ENCODE measurements at places on chromosomes 3 and 15.

- DNase-seq = no peak
Observed at GRCh38 chr15:75725006-75725718, 12.5 kb upstream of the CSPG4 start.

DNA sequence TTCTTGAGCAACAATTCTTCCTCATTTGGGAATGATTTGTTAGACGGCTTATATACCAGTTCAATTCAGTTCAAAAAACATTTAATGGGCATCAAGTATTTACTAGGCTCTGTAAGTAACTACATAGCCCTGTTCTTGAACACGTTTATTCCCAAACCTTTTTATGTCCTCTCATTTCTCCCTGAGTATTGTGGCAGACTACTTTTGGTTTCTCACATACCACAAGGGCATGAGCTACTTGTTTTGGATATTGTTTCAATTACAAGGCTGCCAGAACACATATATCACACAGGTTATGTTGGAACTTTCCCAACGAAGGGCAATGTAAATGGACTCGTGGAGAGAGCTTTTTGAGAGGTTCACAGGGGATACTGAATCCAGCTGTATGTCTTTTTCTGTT, 363.8 kb upstream of the NAALADL2 start:
- DNase-seq = no peak

GRCh38 chr3:196096382-196096953, 14.6 kb upstream of the TFRC start:
- DNase-seq = no peak

DNA sequence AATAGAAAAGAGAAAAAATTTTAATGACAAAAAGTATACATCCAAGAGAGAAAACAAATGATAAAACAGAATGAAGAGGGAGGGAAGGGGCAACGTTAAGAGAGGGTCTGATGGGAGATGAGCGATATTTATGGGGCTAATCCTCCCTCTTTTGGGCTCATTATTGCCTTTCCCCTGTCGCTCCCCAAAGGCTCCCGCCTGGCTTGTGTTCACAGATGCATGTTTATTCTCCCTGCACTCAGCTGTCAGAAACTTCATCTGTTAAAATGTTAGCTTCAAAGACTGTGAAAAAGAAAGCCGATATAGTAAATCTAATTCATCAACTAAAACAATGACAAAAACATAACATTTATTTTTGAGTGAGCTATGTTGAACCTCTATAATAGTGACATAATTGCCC, 74.3 kb downstream of the GABRB3 start:
- no peak for DNase-seq

DNA sequence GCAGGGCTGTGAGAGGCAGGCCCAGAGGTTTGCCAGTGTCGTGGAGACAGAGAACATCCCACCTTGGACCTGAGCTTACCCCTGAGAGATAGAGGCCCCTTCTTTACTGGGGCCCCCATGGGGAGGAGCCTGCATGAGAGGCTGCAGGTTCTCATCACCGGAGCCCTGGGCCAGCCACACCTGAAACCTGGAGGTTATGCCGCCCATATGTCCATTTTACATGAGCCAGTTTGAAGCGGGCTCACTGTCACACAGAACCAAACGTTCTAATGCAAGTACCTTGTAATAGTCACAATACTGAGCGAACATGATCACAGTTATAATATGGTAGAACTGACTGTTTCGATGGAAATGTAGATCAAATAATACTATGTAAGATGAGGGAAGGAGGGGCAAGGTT, 6.3 kb upstream of the IQSEC1 start:
- DNase-seq = no peak

DNA sequence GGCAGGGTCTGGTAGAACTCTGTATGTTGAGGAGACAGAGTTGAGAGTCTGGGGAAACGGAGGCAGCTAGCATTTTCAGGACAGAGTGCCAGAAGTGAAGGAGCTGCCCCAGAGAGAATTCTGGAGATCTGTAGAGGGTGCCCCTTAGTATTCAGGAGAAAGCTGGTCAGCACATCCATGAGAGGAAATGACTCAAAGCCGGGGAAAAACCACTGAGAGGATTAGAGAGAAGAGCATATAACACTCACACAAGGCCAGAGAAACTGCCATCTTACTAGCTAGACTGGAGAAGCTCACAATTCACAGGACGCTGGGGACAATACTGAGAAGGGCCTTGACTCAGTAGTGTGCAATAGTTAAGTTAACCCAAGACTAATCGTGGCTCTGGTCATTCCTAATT, 75.7 kb upstream of the DPPA4 start:
- no peak for DNase-seq

- DNase-seq = no peak
Observed at GRCh38 chr3:105730801-105731354, 137.9 kb downstream of the CBLB start.

- DNase-seq = no peak
Observed at GRCh38 chr3:87691109-87691508, 367.7 kb downstream of the CGGBP1 start.

- DNase-seq = no peak
Observed at GRCh38 chr3:176697284-176697889, 499.9 kb downstream of the TBL1XR1 start.

DNA sequence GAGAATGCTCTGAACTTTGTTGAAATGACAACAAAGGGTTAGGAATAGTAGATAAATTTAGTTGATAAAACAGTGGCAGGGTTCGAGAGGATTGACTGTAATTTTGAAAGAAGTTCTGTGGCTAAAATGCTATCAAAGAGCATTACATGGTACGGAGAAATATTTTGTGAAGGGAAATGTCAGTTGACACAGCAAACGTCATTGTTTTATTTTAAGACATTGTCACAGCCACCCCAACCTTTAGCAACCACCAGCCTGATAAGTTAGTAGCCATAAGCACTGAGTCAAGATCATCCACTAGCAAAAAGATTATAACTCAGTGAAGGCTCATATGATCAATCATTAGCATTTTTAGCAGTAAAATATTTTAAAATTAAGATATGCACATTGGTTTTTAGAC, 8.7 kb upstream of the ST3GAL6 start:
- no peak for DNase-seq

Data from NCI-H510A (cell line).